ENCODE measurements at places on chromosomes 3 and 15.

DNA sequence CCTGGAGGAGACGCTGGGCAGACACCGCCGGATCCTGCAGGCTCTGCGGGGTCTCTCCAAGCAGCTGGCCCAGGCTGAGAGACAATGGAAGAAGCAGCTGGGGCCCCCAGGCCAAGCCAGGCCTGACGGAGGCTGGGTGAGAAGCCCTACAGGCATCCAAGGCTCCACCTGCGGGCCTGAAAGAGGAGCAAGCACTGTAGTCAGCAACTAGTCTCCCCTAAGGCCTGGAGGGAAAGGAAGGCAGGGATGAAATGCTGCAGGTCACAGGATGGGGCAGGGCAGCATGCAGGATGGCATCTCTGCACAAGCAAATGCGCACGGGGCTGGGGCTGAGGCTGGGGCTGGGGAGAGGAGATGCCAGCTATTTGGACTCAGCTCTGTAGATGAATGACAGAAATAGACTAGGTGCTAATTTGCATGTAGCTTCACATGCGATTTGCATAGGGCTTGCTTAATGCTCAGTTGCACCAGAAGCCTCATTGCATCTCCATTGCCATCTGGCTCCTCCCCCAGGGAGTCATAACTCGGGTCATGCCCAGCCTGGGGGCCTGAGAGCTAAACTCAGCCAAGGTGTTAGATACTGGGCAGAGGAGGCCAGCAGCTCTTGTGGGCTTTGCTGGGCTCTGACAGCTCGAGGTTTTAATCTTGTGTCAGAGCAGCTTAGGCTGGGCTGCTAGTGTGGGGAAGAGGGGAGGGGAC is 5.2 kb upstream of the CPLX3 start:
- DNase-seq, result no peak

GRCh38 chr15:38217191-38217595 is 35.4 kb upstream of the SPRED1 start:
- no peak for DNase-seq

DNA sequence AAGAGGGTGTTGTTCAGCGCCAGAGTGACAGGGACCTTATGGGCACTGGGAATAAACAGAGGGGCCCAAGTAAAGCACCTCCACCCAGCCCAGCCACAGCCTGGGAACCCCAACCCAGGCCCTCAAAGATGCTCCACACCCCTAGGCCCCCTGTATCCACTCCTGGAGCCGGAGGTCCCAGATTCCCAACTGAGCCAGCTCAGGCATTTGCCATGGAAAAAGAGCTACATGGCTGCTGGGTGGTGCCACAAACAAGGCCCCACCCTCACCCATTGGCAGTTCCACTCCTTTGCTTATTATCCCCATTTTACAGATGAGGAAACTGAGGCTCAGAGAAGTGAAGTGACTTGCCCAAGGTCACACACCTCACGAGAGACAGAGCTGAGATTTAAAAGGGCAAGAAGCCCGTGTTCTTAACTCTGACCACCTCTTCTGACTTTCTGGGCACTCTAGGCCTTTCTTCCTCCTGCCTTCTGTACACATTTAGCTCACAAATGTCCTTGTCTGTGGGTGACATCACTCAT is 16.9 kb downstream of the ANPEP start:
- no peak for DNase-seq

GRCh38 chr3:87309601-87310000 is 33.2 kb upstream of the POU1F1 start:
- DNase-seq, result no peak

DNA sequence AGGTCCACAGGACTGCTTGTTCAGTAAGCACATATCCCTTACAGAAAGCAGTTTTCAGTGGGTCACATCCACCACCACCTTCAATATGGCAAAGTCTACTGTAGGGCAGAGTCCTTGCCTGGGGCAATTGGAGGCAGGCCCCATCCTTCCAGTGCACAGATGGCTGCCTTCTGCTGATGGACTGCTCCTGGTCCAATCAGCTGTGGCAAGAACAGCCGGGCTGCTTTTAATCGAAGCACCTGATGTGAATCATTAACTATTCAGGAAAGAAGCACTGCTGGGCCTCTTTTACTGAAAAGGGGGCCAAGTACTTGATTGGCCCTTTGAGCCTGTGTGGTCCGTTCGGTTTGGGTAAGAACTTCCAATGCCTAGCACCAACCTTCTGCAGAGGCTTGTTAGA is 24.4 kb downstream of the LARS2 start:
- DNase-seq, result no peak

GRCh38 chr15:31278544-31279220 is 48.0 kb upstream of the KLF13 start:
- DNase-seq, result no peak

- no peak for DNase-seq
Measured at GRCh38 chr3:111784001-111784400, 75.1 kb upstream of the PHLDB2 start.

GRCh38 chr3:194939949-194940770 is 254.5 kb downstream of the FAM43A start:
- no peak for DNase-seq

GRCh38 chr15:67406257-67406861 is 114.6 kb upstream of the C15orf61 start:
- no peak for DNase-seq

GRCh38 chr15:31328428-31328968 is 1.9 kb downstream of the KLF13 start:
- peak; percentile 67 for DNase-seq

DNA sequence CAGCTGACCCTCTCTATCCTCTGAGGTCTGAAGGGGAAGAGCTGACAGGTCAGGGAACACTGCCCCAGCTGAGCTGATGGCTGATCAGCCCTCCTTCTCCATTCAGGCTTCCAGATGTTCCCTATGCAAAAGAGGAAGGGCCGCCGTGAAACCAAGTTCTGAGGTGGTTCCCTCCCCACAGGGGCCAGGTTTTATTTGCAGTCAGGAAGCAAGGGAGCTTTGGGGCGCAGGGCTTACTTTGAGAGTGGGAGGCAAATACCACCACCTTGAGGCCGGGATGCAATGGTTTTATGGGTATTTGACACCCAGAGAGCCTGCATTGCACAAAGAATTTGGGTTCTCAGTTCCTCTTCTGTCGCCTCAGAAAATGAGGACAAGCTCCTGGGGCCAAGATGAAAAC is 186.9 kb downstream of the ARRDC4 start:
- no peak for DNase-seq

DNA sequence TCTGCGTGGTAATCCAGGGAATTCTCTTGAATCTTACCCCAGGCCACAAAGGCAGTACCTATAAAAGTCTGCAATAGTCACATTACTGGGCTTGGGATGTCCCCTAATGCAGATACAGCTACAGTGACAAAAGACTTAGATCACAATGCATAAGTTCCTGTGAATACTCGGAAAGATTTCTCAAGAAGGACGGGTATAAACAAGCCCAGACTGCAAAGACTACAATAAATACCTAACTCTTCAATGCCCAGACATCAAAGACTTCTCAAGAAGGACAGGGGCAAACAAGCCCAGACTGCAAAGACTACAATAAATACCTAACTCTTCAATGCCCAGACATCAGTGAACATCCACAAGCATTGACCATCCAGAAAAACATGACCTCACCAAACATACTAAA is 50.9 kb downstream of the NUDT16 start:
- DNase-seq, result no peak

DNA sequence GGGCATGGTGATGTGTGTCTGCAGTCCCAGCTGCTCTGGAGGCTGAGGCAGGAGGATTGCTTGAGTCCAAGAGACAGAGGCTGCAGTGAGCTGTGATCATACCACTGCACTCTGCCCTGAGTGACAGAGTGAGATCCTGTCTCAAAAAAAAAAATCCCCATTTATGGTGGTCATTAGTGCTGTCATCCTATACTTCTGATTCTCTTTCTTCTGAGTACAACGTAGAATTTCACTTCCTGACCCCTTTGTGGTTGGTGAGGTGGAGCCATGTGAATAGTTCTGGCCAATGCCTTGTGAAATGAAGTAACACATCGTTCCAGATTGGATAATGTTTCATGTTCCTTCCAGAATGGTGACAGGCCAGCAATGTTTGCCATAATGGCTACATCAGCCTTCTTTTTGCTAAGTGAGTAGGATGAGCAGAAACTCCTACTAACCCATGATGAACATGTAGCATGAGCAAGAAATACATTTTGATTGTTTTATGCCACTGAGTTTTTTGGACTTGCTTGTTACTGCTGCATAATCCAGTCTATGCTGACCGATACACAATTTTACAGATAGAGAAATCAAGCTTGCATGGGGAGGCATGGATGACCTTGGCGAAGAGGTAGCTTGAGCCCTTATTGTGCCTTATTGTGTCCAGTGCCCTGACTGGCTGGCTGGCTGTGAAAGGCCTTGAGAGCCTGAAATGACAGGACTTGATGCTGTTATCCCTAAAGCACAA is 30.9 kb upstream of the TLE3 start:
- DNase-seq, result no peak

GRCh38 chr3:128083980-128084674 is 31.9 kb downstream of the SEC61A1 start:
- DNase-seq, result no peak

DNA sequence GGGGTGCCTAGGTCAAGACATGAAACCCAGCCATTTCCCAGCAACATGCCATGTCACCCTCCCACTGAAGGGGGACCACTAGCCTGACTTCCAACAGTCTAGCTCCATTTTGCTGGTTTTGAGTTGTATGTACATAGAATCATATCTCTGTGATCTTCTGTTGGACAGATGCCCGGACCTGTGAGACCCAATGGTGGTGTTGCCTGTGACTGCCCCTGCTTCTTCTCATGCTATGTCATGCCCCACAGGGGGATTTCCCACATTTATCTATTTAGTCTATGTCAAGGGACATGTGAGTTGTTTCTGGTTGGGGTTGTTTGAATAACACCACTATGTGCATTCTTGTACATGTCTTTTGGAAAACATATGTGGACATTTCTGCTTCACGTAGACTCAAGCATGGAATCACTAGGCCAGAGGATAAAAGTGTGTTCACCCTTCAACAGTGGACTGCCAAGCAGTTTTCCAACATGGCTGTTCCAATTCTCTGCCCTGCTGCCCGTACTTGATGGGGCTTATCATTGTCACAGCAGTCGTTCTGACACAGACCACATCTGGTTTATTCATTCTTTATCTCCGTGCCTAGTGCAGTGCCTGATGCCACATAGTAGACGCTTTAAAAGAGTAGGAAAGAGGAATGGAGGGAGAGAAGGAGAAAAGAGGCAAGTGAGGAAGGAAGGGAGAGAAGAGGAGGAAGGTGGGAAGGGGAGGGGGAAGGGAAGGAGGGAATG is 114.4 kb downstream of the TPRA1 start:
- no peak for DNase-seq

DNA sequence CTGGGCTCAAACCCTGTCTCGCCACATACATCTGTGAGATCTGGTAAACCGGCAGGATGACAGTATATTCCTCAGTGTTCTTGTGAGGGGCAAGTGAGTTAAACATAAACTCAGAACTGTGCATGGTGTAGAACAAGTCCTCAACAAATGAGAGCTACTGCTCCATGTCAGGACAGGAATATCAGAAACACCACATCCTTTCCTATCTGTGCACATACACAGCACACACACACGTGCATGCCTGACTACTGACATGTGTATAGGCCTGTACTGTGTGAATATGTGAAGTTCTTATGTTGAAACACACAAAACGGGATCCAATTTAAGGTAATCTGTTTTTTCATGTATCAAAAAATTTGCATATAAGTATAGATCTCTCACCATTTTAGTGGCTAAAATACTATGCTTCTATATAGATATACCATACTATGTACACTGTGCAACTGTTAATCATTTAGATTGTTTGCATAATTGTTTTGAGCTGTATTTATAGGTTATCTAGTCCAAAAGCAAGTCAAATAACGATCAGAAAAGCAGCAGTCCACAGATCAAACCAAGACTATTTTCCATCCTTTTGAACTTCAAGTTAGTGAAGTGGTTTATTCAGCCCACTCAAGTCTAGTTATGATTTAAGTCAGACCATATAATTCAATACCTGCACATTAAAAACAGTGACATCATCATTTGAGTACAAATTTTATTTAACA is 44.8 kb downstream of the CCR4 start:
- DNase-seq, result no peak

DNA sequence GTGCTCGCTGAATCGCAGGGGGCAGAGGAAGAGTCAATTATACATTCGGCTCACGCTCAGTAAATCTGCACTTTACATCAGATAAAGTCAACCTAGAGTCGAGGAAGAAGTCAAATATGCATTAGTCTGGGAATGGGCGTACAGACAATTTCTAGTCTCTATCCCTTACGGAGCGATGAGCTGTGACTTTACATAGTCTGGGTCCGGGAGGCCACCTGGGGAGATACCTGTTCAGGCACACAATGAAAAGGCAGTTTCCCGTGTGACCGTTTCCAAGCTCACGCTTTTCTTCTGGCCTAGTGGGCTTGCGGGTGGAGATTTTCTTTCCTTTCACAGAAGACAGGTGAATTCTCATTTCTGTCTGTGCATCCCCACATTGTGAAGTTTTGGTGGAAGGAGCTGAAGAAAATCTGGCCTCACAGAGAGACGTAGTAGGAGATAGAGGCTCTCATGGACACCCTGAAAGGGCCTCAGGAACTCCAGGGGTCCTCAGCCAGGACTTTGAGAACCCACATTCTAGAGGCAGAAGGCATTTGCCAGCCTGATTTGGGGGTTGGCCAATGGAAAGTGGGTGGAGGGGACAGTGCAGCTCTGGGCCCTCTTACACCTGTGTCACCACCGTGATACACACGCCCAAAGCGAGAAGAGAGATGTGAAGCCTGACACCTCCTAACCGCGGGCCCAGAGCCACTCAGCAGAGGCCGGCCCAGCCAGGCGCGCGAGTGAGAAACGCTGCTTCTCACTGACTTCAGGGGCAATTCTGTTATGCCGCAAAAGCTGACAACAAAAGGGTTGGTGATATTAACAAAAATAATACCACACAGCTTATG is 10.7 kb upstream of the OCA2 start:
- no peak for DNase-seq

DNA sequence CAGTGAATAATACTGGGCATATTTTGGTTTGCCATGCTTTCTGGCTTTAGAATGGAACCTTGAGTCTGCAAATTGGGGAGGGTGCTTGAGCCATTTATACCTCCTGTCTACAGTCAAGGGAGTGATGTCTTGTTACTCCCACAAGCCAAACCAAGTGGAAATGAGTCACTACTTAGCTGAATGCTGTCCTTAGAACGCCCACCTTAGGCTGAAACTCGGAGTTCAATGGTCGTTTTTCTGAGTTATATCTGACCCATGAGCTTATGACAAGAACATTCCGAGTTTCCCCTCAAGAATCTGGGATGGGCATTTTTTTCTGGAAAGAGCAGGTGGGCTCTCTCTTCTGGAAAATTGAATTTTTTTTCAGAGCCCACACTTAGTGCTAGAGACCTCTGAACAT is 17.4 kb upstream of the CLDN18 start:
- DNase-seq, result no peak

- no peak for DNase-seq
Measured at GRCh38 chr3:69628951-69629350, 110.3 kb upstream of the MITF start.

- no peak for DNase-seq
Measured at GRCh38 chr15:81880314-81880713, 165.5 kb downstream of the MEX3B start.

- DNase-seq, result no peak
Measured at GRCh38 chr15:70602281-70602680, 161.1 kb downstream of the UACA start.

- DNase-seq, result no peak
Measured at GRCh38 chr3:71857956-71858355, 73.0 kb upstream of the PROK2 start.
